ENCODE measurements at places on chromosomes 1 and 21.

GRCh38 chr1:208170252-208170651, 73.9 kb downstream of the PLXNA2 start:
- no peak for DNase-seq

GRCh38 chr21:37243961-37244360, 23.2 kb downstream of the VPS26C start:
- DNase-seq: no peak
- peaks cover 66% of the 10 kb centered on the region for H3K4me1 ChIP-seq
- H3K27me3 ChIP-seq: no peaks in the 10 kb centered on the region
- peak overlapping the region; percentile 67 for H3K4me3 ChIP-seq
- peaks cover 68% of the 10 kb centered on the region for H3K36me3 ChIP-seq

DNA sequence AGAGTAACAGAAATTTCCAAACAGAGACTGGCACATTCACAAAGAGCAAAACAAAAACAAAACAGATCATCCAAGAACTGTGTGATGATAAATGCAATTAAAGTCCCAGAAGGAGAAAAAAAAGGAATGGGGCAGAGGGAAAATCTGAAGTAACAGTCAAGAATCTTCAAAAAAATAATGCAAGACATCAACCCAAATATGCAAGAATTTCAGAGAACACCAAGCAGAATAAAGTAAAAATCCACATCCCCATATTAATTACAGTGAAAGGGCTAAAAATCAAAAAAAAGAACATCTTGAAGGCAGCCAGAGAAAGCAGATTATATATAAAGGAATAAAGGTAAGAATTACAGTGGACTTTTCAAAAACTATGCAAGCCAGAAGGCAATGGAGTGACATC, 67.1 kb downstream of the FOXJ3 start:
- no peak for DNase-seq
- no peak overlapping the region for H3K27ac ChIP-seq

GRCh38 chr1:85862456-85862855, 154.2 kb upstream of the ZNHIT6 start:
- H3K4me1 ChIP-seq: no peaks in the 10 kb centered on the region
- H3K36me3 ChIP-seq: no peaks in the 10 kb centered on the region
- H3K27me3 ChIP-seq: no peaks in the 10 kb centered on the region
- H3K4me3 ChIP-seq: no peak overlapping the region

DNA sequence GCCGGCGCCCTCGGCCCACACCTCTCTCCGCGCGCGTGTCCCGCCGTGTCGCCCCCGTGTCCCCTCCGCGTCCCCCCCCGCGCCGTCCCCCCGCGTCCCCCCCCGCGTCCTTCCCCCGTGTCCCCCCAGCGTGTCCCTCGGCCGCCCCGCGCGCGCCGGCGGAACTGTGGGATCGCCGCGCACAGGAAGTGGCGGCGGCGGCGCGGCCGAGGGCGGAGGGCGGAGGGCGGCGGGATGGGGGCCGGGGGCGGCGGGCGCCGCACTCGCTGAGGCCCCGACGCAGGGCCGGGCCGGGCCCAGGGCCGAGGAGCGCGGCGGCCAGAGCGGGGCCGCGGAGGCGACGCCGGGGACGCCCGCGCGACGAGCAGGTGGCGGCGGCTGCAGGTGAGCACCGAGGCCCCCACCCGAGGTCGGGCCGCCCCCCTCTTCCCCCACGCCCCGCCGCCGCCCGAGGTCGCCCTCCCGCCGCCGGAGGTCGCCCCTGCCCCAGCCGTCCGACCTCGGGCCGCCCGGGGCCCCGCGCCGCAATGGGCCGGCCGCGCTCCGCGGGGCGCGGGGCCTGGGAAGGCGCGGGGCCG, at the start of gene AGPAT3:
AGPAT3 (plus strand) TSS at position 262 of the 578 bp plus-strand sequence. CDS start 94,459 bp downstream, outside the sequence.
- DNase-seq: peak; percentile 25
- no peaks in the 10 kb centered on the region for H3K27me3 ChIP-seq
- peak within 1 kb of the TSS; percentile 90 for H3K4me3 ChIP-seq
- H3K36me3 ChIP-seq: peaks cover 36% of the 10 kb centered on the region

- DNase-seq: no peak
- no peaks in the 10 kb centered on the region for H3K36me3 ChIP-seq
- H3K27me3 ChIP-seq: no peaks in the 10 kb centered on the region
These were observed 66.8 kb upstream of the PRRC2C start for GRCh38 chr1:171418546-171418945.

DNA sequence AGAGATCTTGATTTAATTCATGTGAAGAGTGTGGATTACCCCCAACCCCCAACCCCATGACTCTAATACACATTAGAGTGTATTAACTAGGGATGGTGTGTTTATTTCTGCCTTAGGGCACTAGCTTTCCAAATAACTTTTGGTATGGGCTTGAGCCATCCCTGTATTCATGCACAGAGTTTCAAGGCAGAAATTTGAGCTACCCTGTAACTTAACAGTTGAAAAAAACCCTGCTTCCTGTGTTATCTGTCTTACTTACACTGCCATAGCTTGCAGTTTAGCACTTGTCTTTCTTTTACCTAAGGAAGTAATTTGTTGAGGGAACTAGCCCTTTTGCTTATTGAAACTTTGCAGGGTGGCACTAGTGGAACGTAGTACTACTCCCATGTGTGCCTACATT, 6.3 kb downstream of the SRSF11 start:
- H3K4me1 ChIP-seq: peaks cover 47% of the 10 kb centered on the region
- H3K27ac ChIP-seq: peak overlapping the region; percentile 63
- H3K36me3 ChIP-seq: peaks cover 78% of the 10 kb centered on the region
- no peak for DNase-seq
- H3K27me3 ChIP-seq: no peaks in the 10 kb centered on the region
- H3K4me3 ChIP-seq: no peak overlapping the region

DNA sequence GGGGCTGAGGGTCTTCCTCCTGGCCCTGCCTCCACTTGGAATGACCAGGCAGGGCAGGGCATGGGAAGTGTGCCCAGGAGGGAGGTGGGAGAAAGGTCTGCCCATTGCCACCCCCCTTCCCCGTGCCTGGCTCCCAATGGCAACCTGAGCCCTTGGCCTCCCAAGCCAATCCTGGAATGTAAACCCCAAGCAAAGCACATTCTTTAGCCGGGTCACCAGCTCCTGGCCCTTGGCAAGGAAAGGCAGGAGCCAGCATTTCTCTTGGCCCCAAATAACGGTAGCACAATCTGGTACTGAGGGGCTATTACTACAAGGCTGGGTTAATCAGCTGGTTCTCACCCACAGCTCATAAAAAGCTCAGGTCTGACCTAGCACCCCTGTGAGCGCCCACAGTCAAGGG, 6.9 kb upstream of the NUAK2 start:
- DNase-seq: no peak
- no peak overlapping the region for H3K4me3 ChIP-seq
- H3K36me3 ChIP-seq: no peaks in the 10 kb centered on the region
- no peak overlapping the region for H3K27ac ChIP-seq
- H3K4me1 ChIP-seq: peaks cover 6% of the 10 kb centered on the region

- no peak for DNase-seq
- H3K4me3 ChIP-seq: no peak overlapping the region
- H3K27me3 ChIP-seq: peaks cover 1% of the 10 kb centered on the region
These were observed 77.4 kb downstream of the SYT6 start for GRCh38 chr1:114076308-114076707.

DNA sequence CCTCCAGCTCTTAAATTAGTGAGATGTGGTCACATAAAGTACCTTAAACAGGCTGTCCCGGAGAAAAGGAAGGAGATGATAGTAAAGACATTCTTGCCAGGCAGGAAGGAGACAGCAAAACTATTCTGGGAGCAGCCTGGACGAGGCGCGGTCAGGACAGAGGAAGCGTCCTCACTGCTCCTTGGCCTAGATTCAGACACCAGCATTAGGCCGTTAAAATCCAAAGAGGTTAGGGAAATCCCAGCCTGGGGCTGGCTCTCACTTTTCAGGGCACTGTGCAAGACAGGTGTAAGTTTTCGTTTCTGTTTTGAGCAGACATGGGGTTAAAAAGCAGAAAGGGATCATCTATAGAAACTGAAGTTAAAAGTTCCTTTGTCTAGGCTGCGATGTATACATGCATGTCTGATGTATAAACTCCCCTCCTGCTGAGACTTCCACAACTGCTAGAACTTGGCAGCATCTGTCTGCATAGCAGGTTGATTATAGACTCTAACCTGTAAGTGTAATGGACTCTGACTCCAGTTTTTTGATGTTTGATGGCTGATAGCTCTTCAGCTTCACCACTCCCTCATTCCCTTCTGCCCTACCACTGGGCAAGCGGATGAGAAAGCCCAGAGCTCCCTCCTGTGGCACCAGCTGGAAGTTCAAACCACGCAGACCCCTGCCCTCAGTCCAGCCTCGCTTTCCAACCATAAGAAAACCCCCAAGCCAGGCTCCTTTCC, 21.5 kb downstream of the STPG1 start:
- H3K27ac ChIP-seq: peak overlapping the region; percentile 60
- no peak overlapping the region for H3K4me3 ChIP-seq
- peaks cover 3% of the 10 kb centered on the region for H3K36me3 ChIP-seq
- H3K4me1 ChIP-seq: peaks cover 15% of the 10 kb centered on the region
- DNase-seq: peak; percentile 51
- no peaks in the 10 kb centered on the region for H3K27me3 ChIP-seq

DNA sequence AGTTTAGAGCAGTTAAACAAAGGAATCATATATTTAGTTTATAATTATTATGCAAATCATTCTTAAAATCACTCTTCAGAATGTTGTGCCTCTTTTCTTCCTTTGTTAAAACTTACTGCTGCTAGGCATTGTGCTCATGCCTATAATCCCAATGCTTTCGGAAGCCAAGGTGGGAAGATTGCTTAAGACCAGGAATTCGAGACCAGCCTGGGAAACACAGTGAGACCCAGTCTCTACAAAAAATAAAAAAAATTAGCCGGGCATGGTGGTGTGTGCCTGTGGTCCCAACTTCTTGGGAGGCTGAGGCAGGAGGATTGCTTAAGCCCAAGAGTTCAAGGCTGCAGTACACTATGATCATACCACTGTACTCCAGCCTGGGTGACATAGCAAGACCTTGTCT, 33.6 kb downstream of the ZSWIM5 start:
- H3K4me3 ChIP-seq: no peak overlapping the region
- peaks cover 3% of the 10 kb centered on the region for H3K27me3 ChIP-seq
- DNase-seq: no peak
- no peaks in the 10 kb centered on the region for H3K4me1 ChIP-seq

- no peak overlapping the region for H3K27ac ChIP-seq
- H3K27me3 ChIP-seq: no peaks in the 10 kb centered on the region
- no peaks in the 10 kb centered on the region for H3K4me1 ChIP-seq
- no peak for DNase-seq
- H3K36me3 ChIP-seq: no peaks in the 10 kb centered on the region
These were observed 147.6 kb downstream of the IFI44 start for GRCh38 chr1:78797108-78797781.

GRCh38 chr1:81179242-81179641, 621.5 kb upstream of the ADGRL2 start:
- H3K36me3 ChIP-seq: no peaks in the 10 kb centered on the region
- no peak for DNase-seq
- no peaks in the 10 kb centered on the region for H3K27me3 ChIP-seq
- no peak overlapping the region for H3K27ac ChIP-seq
- H3K4me3 ChIP-seq: no peak overlapping the region

DNA sequence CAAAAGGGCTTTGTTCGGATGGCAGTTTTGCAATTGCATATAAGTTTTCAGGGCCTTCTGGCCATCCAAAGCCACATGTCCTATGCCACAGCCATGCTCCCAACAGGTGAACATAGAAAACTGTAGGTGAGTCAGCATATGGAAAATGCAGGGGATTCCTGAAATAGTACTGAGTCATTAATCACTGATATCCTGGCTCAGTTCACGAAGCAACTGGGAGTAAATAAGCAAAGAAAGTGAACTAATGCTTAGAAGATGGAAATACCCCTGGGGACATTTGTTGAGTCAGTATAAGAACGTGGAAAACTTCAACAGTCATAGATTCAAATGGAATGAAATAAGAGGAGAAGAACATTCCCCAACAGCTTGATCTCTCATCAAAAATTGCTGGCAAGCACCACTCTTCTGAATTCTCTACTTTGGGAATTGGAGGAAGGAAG, 148.9 kb upstream of the RUNX1 start:
- peak overlapping the region; percentile 64 for H3K27ac ChIP-seq
- H3K4me1 ChIP-seq: peaks cover 38% of the 10 kb centered on the region
- no peaks in the 10 kb centered on the region for H3K27me3 ChIP-seq
- peaks cover 8% of the 10 kb centered on the region for H3K36me3 ChIP-seq
- no peak overlapping the region for H3K4me3 ChIP-seq
- no peak for DNase-seq

DNA sequence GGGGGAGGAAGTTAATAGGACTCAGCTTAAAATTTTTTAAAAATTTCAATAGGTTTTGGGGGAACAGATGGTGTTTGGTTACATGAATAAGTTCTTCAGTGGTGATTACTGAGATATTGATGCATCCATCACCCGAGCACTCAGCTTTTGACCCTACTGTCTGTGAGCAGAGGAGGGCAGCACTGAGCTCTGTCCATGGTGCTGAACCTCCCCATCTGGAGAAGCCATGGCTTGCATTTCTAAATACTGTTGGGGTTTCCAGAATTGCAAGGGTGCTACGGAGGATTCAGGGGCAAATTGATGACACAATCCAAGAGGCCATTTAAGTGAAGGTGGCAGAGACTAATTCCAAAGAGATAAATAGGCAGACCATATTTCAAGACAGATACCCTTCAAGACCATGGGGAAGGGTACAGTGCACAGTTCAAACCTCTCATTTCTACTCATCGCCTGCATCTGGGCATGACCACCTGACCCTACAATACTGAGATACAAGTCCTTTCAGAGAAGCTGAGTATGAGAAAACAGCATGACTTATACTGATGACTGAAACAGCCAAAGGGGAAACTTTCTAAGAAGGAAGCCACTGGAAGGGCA, 17.2 kb downstream of the SYT2 start:
- DNase-seq: peak; percentile 51
- H3K4me3 ChIP-seq: no peak overlapping the region
- peaks cover 9% of the 10 kb centered on the region for H3K27me3 ChIP-seq

DNA sequence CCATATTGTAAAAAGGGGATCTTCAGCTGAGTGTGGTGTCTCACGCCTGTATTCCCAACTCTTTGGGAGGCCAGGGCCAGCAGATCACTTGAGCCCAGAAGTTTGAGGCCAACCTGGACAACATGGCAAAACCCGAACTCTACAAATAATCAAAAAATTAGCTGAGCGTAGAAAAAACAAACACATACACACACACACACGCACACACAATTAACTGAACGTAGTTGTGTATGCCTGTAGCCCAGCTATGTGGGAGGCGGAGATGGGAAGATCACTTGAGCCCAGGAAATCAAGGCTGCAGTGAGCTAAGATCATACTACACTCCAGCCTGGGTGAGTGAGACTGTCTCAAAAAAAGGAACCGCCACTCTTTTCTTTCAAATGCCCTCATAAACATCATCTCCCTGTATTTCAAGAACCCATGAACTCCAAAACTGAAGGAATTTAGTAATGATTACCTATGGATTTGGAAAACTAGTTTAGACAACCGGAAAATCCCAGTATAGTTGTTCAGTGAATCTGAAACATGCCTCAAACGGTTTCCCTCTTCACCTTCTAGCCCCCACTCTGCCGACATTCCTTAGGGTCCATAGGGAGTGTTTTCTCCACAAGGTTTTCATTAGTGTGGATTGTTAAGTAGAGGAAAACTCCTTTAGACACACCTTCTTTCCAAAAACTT, 4.5 kb downstream of the TXNIP start:
- no peak overlapping the region for H3K4me3 ChIP-seq
- peaks cover 48% of the 10 kb centered on the region for H3K36me3 ChIP-seq
- H3K27ac ChIP-seq: no peak overlapping the region
- no peaks in the 10 kb centered on the region for H3K27me3 ChIP-seq
- H3K4me1 ChIP-seq: peaks cover 48% of the 10 kb centered on the region
- DNase-seq: no peak
